ENCODE measurements at places on chromosomes 13 and 19. TPM values are rescaled to one million over a fixed set of nuclear protein-coding genes. Genes with fewer than 3 reads are reported as not detected.

LACC1 gene
- total RNA-seq = 13.6 TPM

SELENOV gene
- not detected for total RNA-seq

PEX11G gene
- 1.7 TPM for total RNA-seq

GPR12 gene
- total RNA-seq = not detected

MUC16 gene
- total RNA-seq = not detected

CGB5 gene
- not detected for total RNA-seq

APC2 gene
- total RNA-seq = 0.11 TPM

DMKN gene
- total RNA-seq = 12.1 TPM

C19orf38 gene
- total RNA-seq = not detected

LPAR2 gene
- total RNA-seq = 0.78 TPM

FOXO1 gene
- total RNA-seq = 18.8 TPM

EPS8L1 gene
- 0.26 TPM for total RNA-seq

CEACAM16 gene
- total RNA-seq = not detected

KLK2 gene
- not detected for total RNA-seq

ZNF331 gene
- 19.5 TPM for total RNA-seq

ZNF835 gene
- total RNA-seq = 1.7 TPM

KBTBD6 gene
- total RNA-seq = 11.0 TPM

ARHGAP45 gene
- total RNA-seq = 0.39 TPM

HIPK4 gene
- 0.39 TPM for total RNA-seq

CPAMD8 gene
- total RNA-seq = 1.7 TPM

NLRP4 gene
- total RNA-seq = not detected

PRR22 gene
- total RNA-seq = 0.11 TPM

ZNF534 gene
- 0.13 TPM for total RNA-seq

PLIN4 gene
- total RNA-seq = 0.11 TPM

KLK15 gene
- total RNA-seq = not detected

MATK gene
- 0.65 TPM for total RNA-seq

KASH5 gene
- total RNA-seq = not detected

VSIG10L gene
- 0.52 TPM for total RNA-seq

CGB7 gene
- 0.13 TPM for total RNA-seq

KEAP1 gene
- total RNA-seq = 55.7 TPM

CEACAM8 gene
- total RNA-seq = not detected

DPP9 gene
- 31.2 TPM for total RNA-seq

ZNF486 gene
- 9.4 TPM for total RNA-seq

NLRP11 gene
- total RNA-seq = not detected

KIR2DL1 gene
- total RNA-seq = not detected

KLF2 gene
- 20.1 TPM for total RNA-seq

C19orf85 gene
- not detected for total RNA-seq
